Activated CD4-positive, alpha-beta memory T cell treated with anti-CD3 and anti-CD28 coated beads, Interleukin-2, amount 10 ng/mL, durations not matched to agents 7 days and 5 days (primary cell): ENCODE measurements at places on chromosomes 7 and 10. TPM values are rescaled to one million over a fixed set of nuclear protein-coding genes. Genes with fewer than 3 reads are reported as not detected.

IFIT1 gene
- 69.8 TPM for total RNA-seq

DNA sequence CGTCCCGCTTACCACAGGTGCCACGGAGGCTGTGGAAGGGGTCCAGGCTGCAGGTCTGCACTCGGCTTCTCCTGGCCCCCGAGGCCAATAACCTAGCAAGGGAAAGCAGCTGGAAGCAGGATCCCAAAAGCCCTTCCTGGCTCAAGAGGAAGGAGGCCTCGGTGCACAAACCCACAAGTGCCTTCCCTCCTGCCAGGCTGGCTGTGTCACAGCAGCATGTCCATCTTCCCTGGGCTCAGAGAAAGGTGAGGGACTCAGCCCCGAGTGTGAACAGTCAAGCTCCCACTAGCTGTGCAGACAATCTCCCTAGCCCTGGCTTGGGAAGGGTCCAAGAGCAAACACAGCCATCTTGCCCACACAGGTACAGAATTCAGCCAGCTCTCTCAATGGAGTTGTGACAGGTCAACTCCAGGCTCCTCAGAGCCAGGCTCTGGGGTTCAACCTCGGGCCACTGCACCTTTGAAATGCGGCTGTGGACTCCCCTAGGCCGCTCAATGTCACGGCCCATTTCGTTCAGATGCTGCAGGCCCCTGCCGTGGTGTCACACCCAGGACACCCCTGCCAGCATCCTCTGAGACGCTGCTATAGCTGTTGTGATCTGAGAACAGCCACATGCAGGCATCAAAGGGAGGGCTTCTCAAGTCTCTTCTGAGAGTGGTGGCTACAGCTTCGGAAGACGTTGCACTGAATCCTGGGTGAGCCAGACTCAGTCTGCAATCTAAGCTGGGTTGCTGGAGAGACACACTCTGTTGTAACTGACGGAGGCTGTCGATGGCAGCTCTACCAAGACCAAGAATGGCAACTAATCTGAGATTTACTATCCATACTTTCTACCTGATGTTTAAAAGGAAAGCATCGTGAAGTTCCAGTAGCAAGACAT lies 137.9 kb downstream of the DIP2C start:
- no peak overlapping the region for H3K4me3 ChIP-seq
- H3K27ac ChIP-seq, result no peak overlapping the region
- H3K27me3 ChIP-seq, result peaks cover 13% of the 10 kb centered on the region
- no peak for DNase-seq
- H3K36me3 ChIP-seq, result no peaks in the 10 kb centered on the region

GRCh38 chr7:3164380-3164792 lies 120.7 kb upstream of the CARD11 start:
- no peaks in the 10 kb centered on the region for H3K36me3 ChIP-seq
- H3K4me1 ChIP-seq, result no peaks in the 10 kb centered on the region
- no peak for DNase-seq
- no peak overlapping the region for H3K4me3 ChIP-seq
- no peak overlapping the region for H3K27ac ChIP-seq
- H3K27me3 ChIP-seq, result peaks cover 26% of the 10 kb centered on the region

GRCh38 chr7:121026159-121026558 lies 37.6 kb downstream of the CPED1 start:
- H3K4me3 ChIP-seq, result no peak overlapping the region
- H3K4me1 ChIP-seq, result no peaks in the 10 kb centered on the region
- no peaks in the 10 kb centered on the region for H3K36me3 ChIP-seq
- peaks cover 4% of the 10 kb centered on the region for H3K27me3 ChIP-seq
- DNase-seq, result no peak
